ENCODE measurements at places on chromosomes 1 and 21.

DNA sequence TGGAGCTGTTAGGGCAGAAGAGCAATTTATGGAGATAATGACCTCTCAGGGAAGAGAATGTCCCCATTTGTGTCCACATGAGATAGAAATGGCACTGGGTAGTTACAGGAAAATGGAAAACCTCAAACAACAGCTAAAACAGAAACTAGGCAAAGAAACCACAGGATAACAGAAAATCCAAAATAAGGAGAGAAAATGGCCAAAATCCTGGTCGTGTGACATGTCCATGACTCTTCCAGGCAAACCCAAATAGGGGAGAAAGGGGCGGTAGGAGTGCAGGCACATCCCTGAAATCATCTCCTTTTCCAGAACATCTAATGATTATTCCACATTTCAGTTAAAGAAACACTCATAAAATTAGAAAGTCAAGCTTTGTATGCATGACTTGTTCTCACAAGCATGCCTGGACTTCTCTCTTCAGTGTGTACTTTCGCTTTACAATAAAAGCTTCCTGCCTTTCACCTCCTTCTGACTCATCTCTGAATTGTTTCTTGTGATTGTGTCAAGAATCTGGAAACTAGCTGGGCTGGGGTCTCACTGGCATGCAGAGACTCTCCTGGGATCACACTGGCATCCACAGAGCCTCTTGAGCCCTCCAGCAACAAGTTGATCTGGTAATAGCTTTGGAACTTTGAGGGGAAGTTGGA, 171.4 kb upstream of the ZP4 start:
- DNase-seq: no peak

- DNase-seq: peak; percentile 67
These were observed 1.1 kb upstream of the CIART start for GRCh38 chr1:150281221-150281757.

DNA sequence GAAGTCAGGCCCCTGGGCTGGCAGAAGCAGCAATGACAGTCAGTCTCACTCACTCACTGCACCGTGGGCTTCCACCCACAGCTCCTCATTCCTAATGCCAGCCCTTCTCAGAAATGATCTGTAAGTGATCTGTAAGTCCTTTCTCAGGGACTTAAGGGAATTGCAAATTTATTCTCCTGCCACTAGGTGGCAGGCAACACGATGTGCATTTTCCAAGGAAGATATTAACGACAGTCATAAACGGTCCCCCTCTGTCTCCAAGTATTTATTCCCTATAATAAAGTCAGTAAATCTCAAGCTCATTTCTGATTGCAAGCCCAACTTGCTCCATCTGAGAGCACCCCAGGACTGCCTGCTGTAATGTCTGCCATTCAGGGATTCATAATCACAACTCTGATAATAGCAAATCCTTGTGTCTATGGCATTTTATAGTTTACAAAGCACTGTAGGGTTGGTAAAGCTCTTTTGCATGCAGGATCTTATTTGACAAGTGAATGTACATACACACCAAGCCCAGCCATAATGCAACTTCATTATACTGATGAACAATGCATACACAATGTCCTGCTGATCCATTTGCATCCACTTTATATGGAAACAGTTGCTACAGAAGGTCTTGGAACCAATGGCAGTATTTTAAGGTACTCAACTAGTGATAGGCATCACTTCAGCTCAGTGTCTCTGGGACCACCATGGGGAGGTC, 380.5 kb upstream of the CAMK1G start:
- no peak for DNase-seq

DNA sequence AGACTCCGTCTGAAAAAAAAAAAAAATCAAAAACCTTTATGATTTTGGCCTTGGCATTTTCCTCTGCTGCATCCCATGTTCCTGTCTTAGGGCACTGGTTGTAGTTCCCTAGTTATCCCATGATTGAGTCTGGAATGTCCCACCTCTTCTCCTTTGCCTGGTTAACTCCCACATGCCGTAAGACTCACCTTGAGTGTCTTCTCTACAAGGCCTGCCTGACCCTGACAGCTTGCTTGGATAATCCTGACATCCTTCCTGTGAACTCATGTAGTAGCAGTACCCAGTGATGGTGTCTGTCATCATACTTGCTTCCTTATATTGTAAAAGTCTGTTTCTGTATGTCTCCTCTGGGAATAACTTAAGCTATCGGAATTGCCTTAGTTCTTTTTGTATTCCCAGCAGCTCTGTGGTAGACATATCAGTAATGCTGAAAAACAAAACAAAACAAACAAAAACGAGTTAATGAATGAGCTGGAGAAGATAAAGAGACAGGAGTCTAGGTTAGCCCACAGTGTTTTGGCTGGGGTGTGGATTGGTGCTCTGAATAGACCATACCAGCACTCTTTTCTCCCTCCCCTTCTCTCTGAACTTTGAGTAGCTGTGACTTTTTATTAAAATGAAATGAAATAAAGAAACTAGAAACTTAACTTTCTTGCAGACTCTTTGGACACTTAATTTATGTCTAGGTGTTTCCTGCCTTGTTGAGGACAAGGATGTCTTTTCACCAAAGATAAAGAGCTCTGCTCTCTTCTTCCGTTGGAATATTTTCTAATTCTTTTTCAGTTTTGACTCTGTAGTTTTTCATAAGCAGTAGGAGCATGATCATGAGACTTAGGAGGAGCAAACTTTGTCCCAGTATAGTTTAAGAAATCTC, 15.1 kb downstream of the NEK7 start:
- DNase-seq: no peak

DNA sequence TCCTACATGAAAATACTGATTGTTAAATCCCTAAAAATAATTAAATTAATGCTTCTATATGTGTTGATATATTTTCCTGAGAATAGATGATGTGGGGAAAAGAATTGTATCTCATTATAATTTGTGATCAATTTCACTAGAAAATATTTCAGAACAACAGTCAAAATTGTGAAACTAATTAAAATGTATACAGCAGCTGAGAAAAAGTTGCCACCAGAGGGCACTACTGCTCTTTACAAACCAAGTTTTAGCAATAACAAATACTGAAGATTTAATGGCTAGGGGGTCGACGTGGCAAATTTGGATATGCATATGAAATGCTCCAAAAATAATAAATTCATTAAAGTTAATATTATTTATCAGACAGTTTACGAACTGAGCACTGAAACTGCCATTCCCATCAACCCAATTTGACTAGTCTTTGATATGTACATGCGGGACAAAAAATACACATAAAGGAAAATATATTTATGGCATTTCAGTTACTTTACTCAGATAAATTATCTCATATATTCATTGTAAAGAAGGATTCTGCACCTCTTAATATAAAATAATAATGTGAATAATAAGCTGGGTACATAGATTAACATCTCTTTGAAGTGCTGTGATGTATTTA, 96.3 kb upstream of the TMPRSS15 start:
- no peak for DNase-seq

GRCh38 chr1:234844479-234845031, 234.6 kb upstream of the IRF2BP2 start:
- no peak for DNase-seq

GRCh38 chr1:77030401-77031105, 163.3 kb downstream of the ST6GALNAC5 start:
- DNase-seq: no peak

GRCh38 chr1:19651141-19651737, 7.1 kb downstream of the NBL1 start:
- DNase-seq: no peak

- no peak for DNase-seq
These were observed 50.0 kb downstream of the CD46 start for GRCh38 chr1:207801819-207802218.

DNA sequence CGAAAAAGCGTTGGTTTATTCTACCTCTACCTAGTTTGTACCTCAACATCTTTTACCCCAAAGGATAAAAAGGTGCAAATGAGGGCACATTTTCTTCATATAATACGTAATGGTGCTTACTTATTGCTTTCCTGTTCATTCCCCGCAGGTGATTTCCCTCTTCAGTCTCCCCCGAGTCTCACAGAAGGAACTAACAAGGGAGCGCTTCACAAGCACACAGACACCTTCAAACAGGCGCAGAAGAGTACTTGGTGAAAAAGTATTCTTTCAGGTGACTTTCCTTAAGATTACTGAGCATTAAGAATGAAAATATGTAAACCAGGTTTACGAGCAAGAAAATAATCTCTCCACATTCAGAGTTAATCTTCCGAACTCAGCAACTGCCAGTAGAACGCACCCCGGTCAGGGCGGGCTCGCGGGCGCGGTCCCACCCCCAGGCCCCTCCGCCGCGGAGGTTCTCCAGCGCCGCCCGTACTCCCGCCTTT, 511 bp upstream of the RABGAP1L start:
- no peak for DNase-seq

DNA sequence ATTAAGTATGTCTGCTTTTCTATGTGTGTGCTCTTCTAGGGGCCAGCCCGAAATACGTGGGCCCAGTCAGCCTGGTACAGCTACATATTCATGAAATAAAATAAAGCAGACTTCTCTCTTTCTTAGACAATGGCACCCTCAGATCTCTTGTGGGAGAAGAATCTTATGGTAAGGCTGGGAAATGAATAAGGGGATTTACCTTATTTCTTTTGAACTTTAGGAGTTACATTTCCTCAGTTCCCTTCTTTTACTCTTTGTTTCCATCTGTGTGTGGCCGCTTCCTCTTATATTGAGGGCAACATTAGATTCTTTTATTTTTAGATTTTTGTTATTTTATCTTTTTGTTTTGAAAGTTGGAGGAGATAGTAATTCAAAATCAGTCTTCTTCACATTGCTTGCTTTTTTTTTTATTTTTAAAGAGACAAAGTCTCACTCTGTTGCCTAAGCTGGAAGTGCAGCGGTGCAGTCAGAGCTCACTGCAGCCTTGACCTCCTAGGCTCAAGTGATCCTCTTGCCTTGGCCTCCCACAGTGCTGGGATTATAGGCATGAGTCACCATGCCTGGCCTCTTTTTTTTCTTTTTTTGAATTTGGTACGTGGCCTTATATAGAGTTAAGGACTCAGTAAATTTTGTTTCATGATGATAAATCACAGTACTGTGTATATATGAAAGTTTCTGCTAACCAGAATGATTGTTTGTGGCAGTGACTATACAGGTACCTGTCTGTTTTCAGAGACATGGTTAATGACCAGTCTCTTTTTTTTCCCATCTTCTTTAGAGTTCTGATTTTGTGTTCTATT, 9.1 kb downstream of the LAMC1 start:
- no peak for DNase-seq

- DNase-seq: no peak
These were observed 115.7 kb upstream of the ATP1A1 start for GRCh38 chr1:116257341-116257767.

- no peak for DNase-seq
These were observed 19.5 kb downstream of the AGT start for GRCh38 chr1:230694464-230694863.

DNA sequence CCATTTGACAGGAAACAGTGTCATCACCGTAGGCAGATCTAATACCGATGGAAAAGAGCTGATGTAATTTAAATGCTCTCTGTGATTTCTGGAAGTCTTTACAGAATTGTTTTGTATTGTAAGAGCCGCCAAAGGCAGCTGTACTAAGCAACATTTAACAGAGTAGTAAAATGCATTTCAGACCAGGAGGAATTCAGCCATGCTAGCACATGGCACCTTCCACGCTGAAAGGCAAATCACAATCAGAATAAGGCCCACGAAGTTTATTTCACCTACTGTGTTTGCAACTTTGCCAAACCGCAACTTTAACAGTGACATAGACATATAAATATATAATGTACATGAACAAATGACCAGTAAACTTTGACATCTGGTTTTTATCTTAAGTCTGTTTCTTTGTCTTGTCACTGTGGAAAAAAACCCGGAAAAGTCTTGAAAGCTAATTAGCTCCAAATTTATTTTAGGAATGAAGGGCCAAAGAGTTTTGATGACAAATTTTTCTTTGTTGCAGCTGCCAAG, 26.1 kb upstream of the DISC1 start:
- DNase-seq: no peak

DNA sequence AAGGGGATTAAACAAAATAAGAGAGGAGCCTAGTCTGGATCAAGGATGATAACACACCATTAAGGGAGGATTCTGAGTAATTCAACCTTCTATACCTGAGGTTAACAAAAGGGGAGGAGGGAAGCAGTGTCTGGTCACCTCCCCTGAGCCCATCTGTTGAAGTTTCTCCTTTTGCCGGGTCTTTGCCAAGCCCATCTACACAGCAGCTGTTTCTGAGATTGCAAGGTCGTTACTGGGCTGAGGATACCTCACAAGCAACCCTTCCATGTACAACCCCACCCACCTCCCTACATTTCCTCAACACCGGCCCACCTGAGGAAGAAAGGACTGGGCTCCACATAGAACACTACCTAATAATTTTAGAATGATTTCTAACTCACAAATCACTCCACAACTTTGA, 26.3 kb downstream of the LRRC52 start:
- DNase-seq: no peak

DNA sequence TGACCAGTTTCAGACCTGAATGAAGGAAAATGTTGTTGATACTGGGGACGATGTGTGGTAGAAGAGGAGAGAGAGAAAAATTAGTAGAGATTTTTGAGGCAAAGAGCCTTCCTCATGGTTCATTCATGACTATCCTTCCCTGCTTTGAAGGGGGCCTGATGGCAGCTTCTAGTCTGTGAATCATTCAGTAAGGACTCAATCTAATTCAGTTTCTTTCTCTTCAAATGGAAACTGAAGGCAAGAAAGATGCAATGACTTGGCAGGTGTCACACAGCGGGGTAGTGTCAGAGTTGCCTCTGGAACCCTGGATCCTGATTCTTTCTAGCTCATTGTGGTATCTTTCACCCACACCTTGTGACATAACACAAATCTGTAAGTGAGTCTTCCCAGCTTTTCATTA, 14.9 kb upstream of the CD5L start:
- no peak for DNase-seq

- DNase-seq: no peak
These were observed 26.9 kb downstream of the KRTAP19-8 start for GRCh38 chr21:31011412-31011811.

GRCh38 chr1:21587602-21587953, 78.4 kb downstream of the ALPL start:
- DNase-seq: no peak

GRCh38 chr1:48693674-48694320, 82.9 kb downstream of the BEND5 start:
- no peak for DNase-seq

GRCh38 chr1:209564849-209565248, 18.7 kb upstream of the CAMK1G start:
- DNase-seq: no peak

- no peak for DNase-seq
These were observed 171.4 kb downstream of the KIF26B start for GRCh38 chr1:245325922-245326795.

Measured in amygdala (tissue), 56 donors.